ENCODE measurements at places on chromosomes 5 and 9.

DNA sequence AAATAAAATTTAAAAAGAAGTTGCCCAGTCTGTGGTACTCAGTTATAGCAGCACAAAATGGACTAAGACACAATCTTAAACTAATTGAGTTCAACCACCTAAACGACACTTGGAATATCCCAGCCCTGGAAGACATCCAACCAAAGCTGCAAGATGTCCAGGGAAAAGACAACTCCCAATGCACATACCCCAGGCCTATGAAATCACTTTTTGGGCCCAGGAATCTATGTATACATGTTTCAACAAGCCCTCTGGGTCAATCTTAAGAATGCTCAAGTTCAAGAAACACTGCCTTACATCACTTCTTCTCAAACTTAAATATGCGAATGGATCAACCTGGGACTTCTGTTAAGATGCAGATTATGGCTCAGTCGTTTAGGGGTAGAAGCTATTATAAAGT is 148.6 kb downstream of the ELAVL2 start:
- H3K4me1 ChIP-seq, result no peaks in the 10 kb centered on the region
- H3K36me3 ChIP-seq, result no peaks in the 10 kb centered on the region
- no peaks in the 10 kb centered on the region for H3K27me3 ChIP-seq
- no peak overlapping the region for H3K27ac ChIP-seq

DNA sequence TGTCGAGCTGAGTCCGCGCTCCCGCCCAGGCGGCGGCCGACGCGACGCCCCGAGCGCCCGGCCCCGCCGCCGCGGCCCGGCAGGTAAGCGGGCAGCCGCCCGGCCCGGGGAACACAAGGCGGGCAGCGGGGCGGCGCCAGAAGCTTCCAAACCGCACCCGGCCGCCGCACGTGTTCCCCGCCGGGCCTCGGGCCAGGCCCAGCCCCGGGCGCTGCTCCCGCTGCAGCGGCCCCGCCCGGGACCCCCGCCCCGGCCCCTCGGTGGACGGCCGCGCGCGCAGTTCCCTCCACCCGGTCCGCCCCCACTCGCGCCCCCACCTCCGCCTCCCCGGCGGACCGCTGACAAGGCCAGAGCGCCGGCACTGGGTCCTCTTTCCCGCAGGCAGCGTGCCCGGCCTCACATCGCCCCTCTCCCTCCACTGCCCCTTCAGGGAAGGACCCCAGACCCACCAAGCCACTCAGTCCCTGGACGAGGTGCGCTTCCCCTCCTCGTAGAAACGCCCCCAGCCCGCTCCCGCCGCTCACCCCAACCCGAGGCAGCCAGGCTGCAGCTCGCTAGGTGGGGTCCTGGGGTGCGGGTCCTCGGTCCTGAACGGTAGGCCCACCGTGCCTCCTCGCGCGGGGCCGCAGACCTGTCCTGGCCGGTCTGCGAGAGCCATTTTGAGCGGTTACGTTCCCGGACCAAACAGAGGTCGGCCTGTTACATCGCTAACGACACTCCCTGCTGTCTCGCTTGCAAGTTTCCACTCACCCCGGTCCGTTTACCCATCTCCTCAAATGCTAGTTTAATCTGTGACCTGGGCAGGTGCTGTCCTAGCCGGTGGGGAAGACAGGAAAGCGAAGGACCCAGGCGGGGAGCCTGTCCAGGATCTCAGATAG is 475 bp downstream of the WDR5 start:
- no peaks in the 10 kb centered on the region for H3K27me3 ChIP-seq
- no peak overlapping the region for H3K27ac ChIP-seq
- DNase-seq, result no peak
- H3K4me3 ChIP-seq, result peak overlapping the region; percentile 77
- peaks cover 15% of the 10 kb centered on the region for H3K36me3 ChIP-seq
- H3K4me1 ChIP-seq, result peaks cover 27% of the 10 kb centered on the region

DNA sequence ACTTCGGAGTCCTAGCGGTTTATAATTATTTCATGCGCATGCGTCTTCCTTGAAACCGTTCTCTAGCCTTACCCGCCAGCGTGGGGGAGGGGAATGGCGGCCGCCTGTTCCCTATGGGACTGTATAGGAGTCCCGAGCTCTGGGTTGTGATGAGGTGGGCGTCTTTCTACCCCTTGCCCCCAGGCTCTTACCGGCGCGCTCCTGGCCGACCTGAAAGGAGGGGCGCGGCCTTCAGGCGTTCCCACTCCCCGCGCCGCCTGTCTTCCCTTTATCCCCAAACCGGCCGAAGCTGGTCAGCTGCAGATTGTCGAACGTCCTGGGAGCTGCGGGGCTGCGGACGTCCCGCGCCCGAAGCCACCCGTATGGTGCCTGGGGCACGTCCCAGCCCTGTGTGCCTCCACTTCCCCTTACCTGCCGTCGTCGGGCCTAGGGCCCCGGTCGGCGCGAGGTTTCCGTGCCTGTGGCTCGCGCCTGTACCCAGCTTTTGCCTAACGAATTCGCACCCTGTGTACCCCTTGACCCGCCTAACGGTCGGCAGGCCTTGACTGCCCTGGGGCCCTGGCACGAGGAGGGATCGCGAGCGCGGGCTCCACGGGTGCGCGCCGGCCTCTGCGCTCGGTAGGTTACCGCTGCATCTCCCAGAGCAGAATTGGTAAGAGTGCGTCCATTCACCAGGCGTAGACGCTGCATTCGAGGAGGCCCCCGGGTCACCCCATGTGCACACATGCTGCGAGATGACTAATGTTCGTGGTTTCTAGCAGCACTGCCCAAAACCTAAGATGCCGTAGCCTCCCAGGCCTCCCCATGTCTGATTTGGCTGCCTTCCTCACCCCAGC is 653 bp upstream of the HNRNPH1 start:
- peak overlapping the region; percentile 95 for H3K27ac ChIP-seq
- H3K36me3 ChIP-seq, result peaks cover 39% of the 10 kb centered on the region
- H3K4me3 ChIP-seq, result peak overlapping the region; percentile 56
- DNase-seq, result no peak
- peaks cover 21% of the 10 kb centered on the region for H3K4me1 ChIP-seq

- DNase-seq, result no peak
- H3K4me1 ChIP-seq, result peaks cover 36% of the 10 kb centered on the region
- peaks cover 80% of the 10 kb centered on the region for H3K36me3 ChIP-seq
- no peaks in the 10 kb centered on the region for H3K27me3 ChIP-seq
- peak overlapping the region; percentile 48 for H3K27ac ChIP-seq
- H3K4me3 ChIP-seq, result no peak overlapping the region
Observed at GRCh38 chr5:149497357-149497756, 53.9 kb downstream of the CSNK1A1 start.

- no peak overlapping the region for H3K27ac ChIP-seq
- no peak overlapping the region for H3K4me3 ChIP-seq
Observed at GRCh38 chr5:65967288-65968066, 41.1 kb downstream of the ERBIN start.

- H3K4me1 ChIP-seq, result peaks cover 10% of the 10 kb centered on the region
- no peak for DNase-seq
- H3K27ac ChIP-seq, result no peak overlapping the region
- no peaks in the 10 kb centered on the region for H3K36me3 ChIP-seq
- no peaks in the 10 kb centered on the region for H3K27me3 ChIP-seq
- H3K4me3 ChIP-seq, result no peak overlapping the region
Observed at GRCh38 chr5:73452215-73452614, 3.6 kb upstream of the FOXD1 start.

DNA sequence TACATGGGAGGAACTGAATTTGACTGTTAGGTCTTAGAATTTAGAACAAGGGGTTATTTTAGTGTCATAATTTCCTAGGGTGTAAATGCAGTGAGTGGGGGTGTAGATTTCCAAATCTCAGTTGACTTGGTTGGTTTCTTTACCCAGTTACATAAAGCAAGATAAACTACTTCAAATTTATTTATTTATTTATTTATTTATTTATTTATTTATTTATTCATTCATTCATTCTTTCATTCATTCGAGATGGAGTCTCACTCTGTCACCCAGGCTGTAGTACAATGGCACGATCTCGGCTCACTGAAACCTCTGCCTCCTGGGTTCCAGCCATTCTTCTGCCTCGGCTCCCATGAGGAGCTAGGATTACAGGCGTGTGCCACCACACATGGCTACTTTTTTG is 200.4 kb downstream of the SLF1 start:
- H3K27me3 ChIP-seq, result no peaks in the 10 kb centered on the region
- H3K4me3 ChIP-seq, result no peak overlapping the region
- H3K27ac ChIP-seq, result no peak overlapping the region
- no peak for DNase-seq
- no peaks in the 10 kb centered on the region for H3K4me1 ChIP-seq

DNA sequence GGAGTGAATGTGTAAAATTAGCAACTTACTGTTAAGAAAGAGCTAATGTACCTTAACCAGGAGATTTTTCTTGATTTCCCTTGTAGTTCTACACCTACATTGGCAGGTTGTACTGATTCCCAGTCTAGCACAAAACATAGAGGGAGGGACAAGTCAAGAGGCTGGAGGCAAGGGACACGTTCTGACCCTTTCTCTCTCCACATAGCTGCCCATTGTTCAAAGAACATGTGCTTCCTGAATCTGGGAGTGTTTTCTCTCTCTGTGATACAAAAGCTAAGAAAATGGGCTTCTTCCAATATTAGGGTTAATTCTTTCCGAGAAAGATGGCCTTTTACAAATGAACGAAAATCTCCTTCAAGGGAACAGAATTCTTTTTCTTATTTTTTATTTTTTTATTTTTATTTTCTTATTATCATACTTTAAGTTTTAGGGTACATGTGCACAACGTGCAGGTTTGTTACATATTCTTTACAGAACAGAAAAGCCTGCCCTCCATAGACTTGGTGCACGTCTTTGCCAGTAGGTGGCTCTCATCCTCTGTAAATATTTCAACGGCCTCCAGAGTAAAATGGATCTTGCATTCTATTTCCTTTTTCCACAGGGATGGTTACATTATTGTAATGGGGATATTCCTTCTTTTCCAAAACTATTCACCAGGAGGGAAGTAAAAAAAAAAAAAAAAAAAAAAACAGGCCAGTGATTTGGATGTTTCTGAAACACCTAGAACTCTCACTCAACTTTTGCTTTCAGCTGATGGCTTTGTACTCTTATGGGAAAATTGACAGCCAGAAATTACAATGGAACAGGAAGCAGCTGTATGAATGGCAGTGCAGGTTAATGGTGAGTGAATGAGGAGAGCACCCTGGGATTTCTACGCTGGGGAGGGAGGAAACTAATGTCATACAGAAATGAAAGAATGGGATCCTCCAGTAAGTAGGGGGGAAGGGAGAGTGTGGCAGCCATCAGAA is 13.1 kb upstream of the IFNA5 start:
- H3K4me1 ChIP-seq, result no peaks in the 10 kb centered on the region
- H3K4me3 ChIP-seq, result no peak overlapping the region
- H3K27ac ChIP-seq, result no peak overlapping the region
- peak; percentile 30 for DNase-seq
- peaks cover 18% of the 10 kb centered on the region for H3K36me3 ChIP-seq
- no peaks in the 10 kb centered on the region for H3K27me3 ChIP-seq

- peaks cover 64% of the 10 kb centered on the region for H3K36me3 ChIP-seq
- no peaks in the 10 kb centered on the region for H3K27me3 ChIP-seq
- H3K4me1 ChIP-seq, result no peaks in the 10 kb centered on the region
- no peak overlapping the region for H3K27ac ChIP-seq
- H3K4me3 ChIP-seq, result no peak overlapping the region
Observed at GRCh38 chr9:121168052-121168451, 33.6 kb downstream of the RAB14 start.

GRCh38 chr5:96463091-96463490 is 30.0 kb upstream of the PCSK1 start:
- no peak for DNase-seq
- no peak overlapping the region for H3K4me3 ChIP-seq
- no peaks in the 10 kb centered on the region for H3K27me3 ChIP-seq

DNA sequence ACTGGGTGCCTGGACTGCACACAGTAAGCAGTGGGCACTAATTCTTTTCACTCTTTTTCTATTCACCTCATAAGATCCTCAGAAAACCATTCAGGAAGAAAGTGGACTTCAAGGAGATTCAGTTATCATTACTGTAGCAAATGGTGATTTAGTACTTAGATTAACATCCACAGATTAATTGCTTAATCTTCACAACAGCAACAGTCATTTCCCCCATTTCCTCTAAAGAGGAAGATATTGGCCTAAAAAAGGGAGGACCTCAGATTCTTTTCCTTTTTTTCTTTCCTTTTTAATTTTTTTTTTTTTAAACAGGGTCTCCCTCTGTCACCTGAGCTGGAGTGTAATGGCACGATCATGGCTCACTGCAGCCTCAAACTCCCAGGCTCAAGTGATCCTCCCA is 64.4 kb downstream of the AUH start:
- no peak for DNase-seq
- no peak overlapping the region for H3K4me3 ChIP-seq
- H3K27me3 ChIP-seq, result no peaks in the 10 kb centered on the region
- H3K36me3 ChIP-seq, result peaks cover 7% of the 10 kb centered on the region
- no peak overlapping the region for H3K27ac ChIP-seq
